ENCODE measurements at places on chromosomes 7 and 10.
A peak's percentile ranks its signal among the peaks of the same experiment; 100 is the strongest.

DNA sequence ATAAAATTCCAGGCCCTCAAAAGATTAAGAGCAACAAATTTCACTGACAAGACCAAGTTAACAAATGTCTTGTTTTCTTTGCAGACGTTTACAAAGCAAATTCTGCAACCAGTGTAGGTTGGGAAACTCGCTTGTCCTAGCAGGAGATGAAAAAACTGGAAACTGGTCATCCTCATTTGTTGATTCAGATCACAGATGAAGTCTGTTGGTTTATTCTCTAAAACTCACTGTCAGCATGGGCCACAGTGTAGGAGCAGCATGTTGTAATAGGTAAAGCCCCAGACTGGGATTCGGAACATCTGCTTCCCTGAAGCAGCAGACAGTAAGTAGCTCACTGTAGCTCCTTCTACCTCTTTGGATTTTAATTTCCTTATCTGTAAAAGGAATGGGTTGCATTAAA is 31.5 kb downstream of the PANK1 start:
- no peak for DNase-seq

- DNase-seq: peak; percentile 87
Observed at GRCh38 chr7:117715784-117716445, 157.3 kb downstream of the CTTNBP2 start.

GRCh38 chr7:29231671-29232232 is 37.2 kb downstream of the CHN2 start:
- no peak for DNase-seq

- DNase-seq: no peak
Observed at GRCh38 chr7:64628721-64629120, 37.2 kb upstream of the ZNF107 start.

DNA sequence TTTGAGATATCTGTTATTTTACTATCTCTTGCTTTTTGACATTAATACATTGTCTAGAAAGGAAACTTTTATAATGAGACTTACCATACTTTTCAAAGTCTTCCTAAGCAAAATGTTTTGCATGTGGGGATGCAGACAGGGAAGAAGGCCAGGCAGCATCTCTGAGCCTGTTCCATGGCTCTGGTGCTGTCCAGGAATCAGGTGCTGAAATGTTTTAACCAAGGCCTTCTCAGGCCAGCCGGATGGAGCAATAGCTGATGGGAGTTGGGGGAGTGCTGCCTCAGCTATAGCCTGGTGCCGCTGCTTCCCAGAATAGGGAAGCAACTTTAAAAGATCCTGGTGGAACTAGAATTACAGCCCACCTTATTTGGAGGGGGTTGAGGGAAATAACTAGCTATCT is 38.5 kb downstream of the CRTAC1 start:
- DNase-seq: no peak

- no peak for DNase-seq
Observed at GRCh38 chr7:133846203-133846945, 280.8 kb upstream of the LRGUK start.

- DNase-seq: no peak
Observed at GRCh38 chr10:129101232-129101980, 365.6 kb upstream of the MGMT start.

DNA sequence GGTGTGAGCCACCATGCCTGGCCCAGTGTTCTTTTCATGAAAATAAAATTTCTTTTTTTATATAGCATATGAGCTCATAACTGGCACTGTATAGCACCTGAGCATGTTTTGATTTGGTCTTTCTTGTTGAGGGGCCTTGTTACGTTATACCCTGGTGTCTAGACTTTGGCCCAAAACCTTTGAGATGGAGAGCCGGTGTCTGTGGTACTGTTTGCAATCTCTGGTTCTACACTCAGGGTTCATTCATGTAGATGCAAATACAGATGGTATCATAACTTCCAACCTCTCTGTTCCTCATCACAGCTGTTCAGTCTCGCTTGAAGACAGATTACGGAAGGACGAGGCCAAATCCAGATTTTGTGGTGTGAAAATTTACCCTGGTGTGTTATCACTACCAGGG is at the start of gene TAS2R5:
TSS of gene TAS2R5 (plus strand) at position 301 of the 400 bp plus-strand sequence. CDS start 145 bp downstream, outside the sequence.
- no peak for DNase-seq

- no peak for DNase-seq
Observed at GRCh38 chr10:14460447-14460846, 129.7 kb upstream of the FRMD4A start.

DNA sequence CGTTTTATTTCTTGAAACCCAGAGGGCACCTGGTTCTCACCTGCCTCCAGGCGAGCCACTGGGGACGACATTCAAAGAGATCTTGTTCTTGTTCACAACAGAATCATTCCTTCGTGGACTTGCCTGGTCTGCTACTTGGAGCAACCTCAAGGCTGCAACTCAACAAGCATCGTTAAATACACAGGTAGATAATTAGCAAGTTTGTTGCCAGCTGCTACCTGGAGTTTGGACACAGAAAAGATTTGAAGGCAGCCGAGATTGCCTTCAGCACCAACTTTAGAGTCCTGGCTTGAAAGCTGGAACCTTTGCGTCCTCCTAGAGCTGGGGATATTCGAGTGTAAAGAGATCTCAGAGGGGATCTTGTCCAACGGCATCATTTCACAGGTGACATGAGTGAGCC is 89.6 kb upstream of the C7orf33 start:
- DNase-seq: no peak

DNA sequence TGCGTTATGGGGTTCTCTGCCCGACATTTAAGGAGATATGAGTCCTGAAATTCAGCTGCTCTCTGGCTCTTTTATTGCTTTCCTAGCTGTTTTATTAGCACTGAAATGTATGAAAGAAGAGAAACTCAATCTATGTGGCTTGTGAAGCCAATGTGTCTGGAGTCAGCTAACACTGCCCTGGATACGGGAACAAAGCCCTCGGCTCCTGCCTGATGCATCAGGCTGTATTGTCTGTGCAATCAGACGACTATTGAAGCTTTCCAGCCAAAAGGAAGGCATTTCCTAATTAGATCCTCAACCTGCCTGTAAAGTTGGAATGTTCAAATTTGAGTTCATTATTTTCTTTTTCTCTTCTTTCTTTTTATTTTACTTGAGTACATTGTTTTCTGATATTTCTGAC is 22.0 kb upstream of the TM9SF3 start:
- DNase-seq: peak; percentile 48

- DNase-seq: no peak
Observed at GRCh38 chr7:120021085-120021484, 251.9 kb upstream of the KCND2 start.

GRCh38 chr7:50412973-50413372 is 37.2 kb downstream of the FIGNL1 start:
- DNase-seq: no peak

DNA sequence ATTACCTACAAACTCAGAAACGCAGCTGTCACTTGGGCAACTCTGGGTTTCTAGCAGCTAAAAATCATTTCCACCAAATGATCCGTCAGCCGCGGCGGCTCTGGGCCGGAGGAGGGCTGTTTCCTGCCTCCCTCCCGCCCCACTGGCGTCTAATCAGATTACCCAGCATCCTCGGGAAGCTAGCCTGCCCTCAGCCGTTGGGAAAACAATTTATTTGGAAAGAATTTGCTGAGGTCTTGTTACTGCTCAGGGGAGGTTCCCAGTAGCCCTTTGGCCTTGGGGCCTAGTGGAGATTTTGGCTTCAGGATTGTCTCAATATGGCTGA is 65.0 kb upstream of the ADGRA1 start:
- no peak for DNase-seq

DNA sequence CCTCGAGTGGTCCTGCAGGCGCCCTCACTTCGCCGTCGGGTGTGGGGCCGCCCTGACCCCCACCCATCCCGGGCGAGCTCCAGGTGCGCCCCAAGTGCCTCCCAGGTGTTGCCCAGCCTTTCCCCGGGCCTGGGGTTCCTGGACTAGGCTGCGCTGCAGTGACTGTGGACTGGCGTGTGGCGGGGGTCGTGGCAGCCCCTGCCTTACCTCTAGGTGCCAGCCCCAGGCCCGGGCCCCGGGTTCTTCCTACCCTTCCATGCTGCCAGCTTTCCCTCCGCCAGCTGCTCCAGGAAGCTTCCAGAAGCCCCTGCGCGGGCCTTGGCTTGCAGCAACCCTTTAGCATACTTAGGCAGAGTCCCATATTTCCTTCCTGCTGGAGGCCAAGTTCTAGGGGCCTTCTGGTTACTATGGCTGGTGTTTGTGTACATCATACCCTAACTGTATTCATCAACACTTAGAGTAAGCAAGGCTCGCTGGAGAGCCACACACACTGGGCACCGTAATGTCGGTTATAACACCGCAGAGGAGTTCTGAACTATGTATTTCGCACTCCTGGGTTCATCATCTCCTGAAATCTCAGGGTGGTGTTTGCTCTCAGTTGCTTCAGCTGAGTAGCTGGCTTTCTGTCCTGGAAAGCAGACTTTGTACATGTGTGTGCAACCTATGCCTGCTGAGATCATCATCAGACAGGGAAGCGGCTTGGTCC is 471 bp downstream of the MGMT start:
- DNase-seq: no peak

- peak; percentile 70 for DNase-seq
Observed at GRCh38 chr10:33657154-33657908, 322.9 kb upstream of the NRP1 start.

DNA sequence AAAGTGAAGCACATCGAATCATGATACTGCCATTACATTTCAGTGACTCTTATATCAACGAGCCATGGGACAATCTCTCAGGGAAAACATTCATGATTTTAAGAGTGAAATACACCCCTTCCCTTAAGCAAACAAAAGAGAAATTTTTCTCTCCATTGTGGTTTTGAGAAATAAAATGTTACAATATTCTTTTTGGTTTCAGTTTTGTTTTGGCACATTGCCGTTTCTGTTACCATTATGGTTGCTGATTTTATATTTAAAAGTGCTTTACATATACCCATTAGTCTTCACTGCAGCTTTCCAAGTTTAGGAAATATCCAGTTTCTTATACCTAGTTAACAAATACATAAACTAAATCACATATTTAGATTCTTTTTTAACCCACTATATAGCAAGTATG is 126.8 kb upstream of the SEM1 start:
- DNase-seq: no peak

DNA sequence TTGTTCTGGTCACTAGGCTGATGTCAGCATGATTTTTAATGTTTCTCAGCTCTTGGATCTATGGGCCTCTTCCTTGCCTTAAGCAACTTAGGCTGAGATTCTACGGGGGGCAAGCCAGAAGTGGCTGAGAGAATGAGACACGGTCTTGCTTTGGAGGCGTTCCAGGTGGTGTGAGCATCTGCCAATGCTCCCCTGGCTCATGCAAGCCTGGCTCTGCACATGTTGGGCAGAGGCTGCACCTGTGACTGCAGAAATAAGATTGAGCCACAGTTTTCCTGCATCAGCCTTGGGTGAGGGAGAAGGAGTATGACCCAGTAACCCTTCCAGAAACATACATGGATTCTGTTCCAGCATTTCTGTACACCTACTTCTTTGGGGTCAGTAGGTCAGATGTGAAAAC is 41.9 kb downstream of the C10orf120 start:
- peak; percentile 42 for DNase-seq

GRCh38 chr10:14583252-14583651 is 191.4 kb downstream of the FAM107B start:
- DNase-seq: no peak

GRCh38 chr10:3464760-3465405 is 292.3 kb upstream of the PITRM1 start:
- DNase-seq: no peak

DNA sequence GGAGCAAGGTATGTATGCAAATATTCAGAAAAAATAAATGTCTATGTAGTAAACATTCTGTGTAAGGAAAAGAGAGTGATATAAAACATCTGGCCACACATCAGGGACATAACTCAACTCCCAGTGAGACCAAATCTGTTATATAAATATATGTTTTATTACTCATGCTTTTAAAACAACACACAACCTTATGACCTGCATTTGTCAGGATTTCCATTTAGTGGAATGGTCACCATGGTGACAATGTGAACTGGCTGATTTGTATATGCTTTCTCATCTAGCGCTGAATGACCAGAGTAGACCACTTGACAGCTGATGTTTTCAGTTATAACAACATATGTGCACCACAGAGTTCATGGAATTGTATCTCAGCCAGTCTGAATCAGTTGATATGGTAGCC is 551.7 kb downstream of the HTR7 start:
- DNase-seq: no peak

DNA sequence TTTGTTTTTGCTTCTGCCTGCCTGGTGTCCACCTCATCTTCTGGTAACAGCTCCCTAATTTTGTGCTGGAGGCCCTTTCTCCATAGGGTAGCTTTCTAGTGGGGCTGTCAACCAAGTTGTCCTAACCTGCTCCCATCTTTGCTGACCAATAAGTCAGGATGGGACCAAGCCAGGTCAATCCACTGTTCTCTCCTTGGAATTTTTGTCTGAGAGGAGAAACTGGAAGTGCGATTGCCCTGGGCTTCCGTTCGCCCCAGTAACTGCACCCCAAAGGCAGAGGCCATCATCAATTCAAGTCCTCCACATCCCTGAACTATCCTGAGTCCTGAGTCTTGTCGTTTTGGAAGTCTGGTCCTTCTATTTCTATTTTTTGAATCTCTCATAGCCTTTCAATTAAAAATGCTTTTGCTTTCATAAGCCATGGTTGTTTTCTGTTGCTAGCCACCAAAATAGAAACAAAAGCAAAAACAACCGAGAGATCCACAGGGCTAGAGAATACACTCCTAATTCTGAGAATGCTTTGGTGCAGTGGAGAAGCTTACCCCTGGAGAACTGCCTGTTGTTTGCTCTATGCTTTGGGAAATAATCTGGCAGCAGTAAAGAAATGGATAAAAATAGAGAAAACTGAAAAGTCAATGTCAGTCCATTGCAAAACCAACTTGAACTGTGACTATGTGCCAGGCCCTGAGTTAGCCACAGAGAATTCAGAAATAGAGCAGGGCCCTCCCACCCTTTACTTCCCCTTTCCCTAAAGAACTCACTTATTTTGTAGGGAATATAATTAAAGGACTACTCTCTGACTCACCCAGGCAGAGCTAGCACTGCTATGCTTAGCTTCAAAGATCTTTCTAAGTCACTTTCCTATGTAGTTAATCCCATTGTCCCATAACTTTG is 368.1 kb downstream of the CXCL12 start:
- DNase-seq: no peak

DNA sequence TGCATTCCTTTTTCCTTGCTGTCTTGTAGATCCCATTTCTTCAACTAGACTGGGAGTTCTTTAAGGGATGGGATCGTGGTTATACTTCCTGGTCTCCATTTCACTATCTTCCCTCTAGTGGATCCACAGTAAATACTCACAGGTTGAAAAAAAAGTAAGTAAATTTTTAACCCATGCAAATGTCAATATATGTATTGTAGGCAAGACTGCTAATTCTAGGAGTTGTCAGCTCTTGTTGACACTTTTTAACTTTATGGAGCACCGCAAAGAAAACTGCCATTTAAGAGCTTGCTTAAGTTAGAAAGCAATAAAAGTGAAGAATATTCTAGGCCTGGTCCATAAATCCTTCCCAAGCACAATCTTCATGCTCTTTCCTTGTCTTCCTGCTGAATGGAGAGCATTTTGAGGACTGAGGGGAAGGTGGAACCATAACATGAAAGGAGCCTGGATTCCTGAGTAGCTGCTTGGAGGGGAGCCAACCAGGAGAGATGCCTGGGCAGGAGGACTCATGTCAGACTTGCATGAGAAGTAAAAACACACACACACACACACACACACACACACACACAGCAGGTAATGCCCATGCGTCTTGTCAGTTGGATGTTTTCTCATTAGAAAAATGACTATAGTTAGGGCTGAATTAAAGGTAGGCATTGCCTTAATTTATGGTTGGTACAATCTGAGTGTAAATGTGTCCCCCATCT is 32.2 kb downstream of the VWA2 start:
- no peak for DNase-seq

GRCh38 chr10:91587710-91588638 is 44.9 kb downstream of the PPP1R3C start:
- DNase-seq: no peak

- DNase-seq: peak; percentile 36
Observed at GRCh38 chr7:30285536-30286284, 1.3 kb downstream of the ZNRF2 start.

- no peak for DNase-seq
Observed at GRCh38 chr7:5827755-5828154, 46.3 kb upstream of the RNF216 start.

Data from NCI-H1092 treated with DMSO at 0.1 percent for 48 hours (cell line).